Hypothalamus (tissue), 51 donors: ENCODE measurements at places on chromosomes 6 and 20.
A peak's percentile ranks its signal among the peaks of the same experiment; 100 is the strongest.

GRCh38 chr6:125910527-125910926 lies 46.0 kb upstream of the HINT3 start:
- DNase-seq, result no peak

DNA sequence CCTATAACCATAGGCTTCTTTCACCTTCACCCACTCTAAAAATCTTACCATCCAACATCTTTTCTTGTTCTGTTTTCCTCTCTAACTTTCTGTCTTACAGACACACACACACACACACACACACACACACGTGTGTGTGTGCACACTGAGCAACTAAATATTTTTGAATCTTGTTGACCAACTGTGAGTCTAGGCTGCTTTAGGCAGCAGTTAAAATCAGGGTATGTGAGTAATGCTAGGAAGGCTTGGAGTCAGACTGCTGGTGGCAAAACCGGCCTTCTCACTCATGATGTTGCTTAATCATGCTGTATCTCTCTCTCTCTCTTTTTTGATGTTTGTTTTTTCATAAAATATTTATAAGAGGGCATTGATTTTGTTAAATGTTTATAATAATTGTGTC lies 103.1 kb upstream of the TBX18 start:
- no peak for DNase-seq

DNA sequence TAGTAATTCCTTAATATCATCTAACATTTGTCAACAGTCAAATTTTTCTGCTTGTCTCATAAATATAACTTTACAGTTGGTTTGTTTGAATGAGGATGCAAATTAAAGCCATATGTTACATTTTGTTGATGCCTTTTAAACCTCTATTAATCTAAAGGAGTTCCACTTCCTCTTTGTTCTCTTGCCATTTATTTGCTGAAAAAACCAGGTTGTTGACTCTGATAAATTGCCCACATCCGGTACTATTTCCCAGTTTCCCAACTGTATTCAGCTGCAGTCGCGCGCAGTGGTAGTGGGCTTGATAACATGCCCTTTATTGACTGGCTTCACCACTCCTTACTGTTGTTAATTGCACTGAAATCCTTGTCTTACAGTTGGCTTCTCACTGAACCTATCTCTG lies 32.8 kb upstream of the SIRPB2 start:
- no peak for DNase-seq

DNA sequence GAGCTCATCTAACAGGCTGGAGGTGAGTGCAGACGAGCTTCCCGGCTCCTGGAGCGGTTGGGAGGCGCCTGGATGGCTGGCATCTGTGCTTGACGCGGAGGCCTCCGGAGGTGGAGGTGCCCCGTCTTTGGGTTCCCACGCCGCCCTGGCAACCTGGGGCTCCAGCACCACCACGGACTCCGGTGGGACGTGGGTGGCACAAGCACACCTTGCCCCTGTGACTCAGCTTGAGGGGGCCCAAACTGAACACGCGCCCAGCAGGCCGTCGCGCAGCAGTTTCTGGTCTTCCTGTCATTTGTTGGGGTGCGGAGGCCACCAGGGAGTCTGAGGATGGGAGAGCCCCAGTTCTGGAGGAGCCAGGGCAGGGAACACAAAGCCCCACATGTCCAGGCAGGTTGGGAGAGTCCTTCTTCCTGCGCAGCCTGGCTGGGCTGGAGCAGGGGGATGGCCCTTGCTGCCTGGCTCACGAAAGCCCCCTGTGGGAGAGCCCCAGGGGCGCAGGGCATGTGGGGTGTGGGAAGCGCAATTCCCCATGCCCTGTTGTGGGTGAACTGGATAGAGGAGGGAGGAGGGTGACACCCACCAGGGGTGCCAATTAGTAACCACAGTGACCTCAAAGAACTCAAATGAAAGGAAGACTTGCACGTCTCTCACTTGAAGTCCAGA lies 1378.6 kb upstream of the DEFB115 start:
- peak; percentile 12 for DNase-seq

DNA sequence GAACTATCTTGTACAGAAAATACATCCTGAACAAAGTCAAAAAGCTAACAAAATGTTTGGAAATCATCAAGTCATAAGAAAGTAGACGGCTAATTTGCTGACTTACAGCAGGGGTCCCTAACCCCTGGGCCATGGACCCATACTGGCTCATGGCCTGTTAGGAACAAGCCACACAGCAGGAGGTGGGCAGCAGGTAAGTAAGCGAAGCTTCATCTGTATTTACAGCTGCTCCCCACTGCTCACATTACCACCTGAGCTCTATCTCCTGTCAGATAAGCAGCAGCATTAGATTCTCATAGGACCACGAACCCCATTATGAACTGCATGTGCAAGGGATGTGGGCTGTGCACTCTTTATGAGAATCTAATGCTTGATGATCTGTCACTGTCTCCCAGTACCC lies 115.5 kb downstream of the CDK19 start:
- DNase-seq, result no peak

- no peak for DNase-seq
Measured at GRCh38 chr6:88840796-88841539, 122.5 kb downstream of the RNGTT start.

- no peak for DNase-seq
Measured at GRCh38 chr6:75089151-75089897, 116.5 kb downstream of the COL12A1 start.

GRCh38 chr6:150445486-150445885 lies 76.7 kb downstream of the IYD start:
- DNase-seq, result no peak

DNA sequence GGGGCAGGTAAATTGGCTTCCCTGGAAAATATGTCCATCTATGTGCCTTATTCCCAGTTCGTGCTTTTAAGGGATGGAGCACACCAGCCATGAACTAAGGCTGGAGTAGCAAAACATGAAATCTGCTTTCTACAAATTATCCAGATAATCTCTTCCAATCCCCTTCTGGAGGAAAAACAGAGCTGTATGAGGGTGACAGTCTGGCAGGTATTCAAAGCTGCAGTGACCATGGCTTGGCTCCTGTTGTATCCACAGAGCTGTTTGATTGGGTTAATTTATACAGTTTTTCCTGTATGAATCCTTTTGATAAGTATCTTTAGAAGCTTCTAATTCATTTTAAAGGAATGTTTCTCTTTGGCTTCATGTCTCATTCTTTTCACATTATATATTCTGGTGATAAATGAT lies 144.4 kb downstream of the AIG1 start:
- no peak for DNase-seq

GRCh38 chr6:39496915-39497314 lies 174.4 kb upstream of the KCNK16 start:
- DNase-seq, result no peak

GRCh38 chr6:148523551-148523950 lies 180.9 kb downstream of the SASH1 start:
- DNase-seq, result no peak

GRCh38 chr6:20400456-20401204 lies 1.0 kb upstream of the E2F3 start:
- no peak for DNase-seq

GRCh38 chr6:968791-969190 lies 275.9 kb upstream of the EXOC2 start:
- DNase-seq, result no peak

- DNase-seq, result no peak
Measured at GRCh38 chr6:10528158-10528981, 7.2 kb downstream of the GCNT2 start.

GRCh38 chr6:75215291-75215690 lies 9.4 kb upstream of the COL12A1 start:
- no peak for DNase-seq

GRCh38 chr6:50087231-50087954 lies 37.7 kb upstream of the DEFB112 start:
- DNase-seq, result no peak
